Esophagus squamous epithelium (tissue), 5 donors: ENCODE measurements at places on chromosomes 5 and 9. TPM values are rescaled to one million over a fixed set of nuclear protein-coding genes. Genes with fewer than 3 reads are reported as not detected.
A peak's percentile ranks its signal among the peaks of the same experiment; 100 is the strongest.

Gene MAMDC2
- 4.5 TPM for total RNA-seq

Gene AP3B1
- total RNA-seq = 30.7 TPM

Gene FAF2
- 18.5 TPM for total RNA-seq

Gene SPINK13
- not detected for total RNA-seq

Gene DIRAS2
- not detected for total RNA-seq

DNA sequence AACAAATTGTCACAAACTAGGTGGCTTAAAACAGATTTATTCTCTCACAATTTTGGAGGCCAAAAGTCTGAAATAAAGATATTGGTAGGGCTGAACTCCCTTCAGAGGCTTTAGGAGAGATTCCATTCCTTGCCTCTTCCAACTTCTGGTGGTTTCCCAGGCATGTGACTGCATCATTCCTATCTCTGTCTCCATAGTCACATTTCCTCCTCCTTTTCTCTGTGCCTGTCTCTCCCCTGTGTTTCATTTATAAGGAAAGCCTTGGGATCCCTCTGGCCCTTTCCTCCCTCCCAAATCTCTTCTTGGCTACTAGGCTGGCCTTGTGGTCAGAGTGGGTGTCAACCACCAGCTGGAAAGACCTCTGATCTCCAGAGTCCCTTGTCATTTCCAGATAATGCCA is 78.2 kb downstream of the SNX18 start:
- no peak for DNase-seq

- no peak for DNase-seq
These were observed 163.1 kb downstream of the SEC61B start for GRCh38 chr9:99385215-99385614.

DNA sequence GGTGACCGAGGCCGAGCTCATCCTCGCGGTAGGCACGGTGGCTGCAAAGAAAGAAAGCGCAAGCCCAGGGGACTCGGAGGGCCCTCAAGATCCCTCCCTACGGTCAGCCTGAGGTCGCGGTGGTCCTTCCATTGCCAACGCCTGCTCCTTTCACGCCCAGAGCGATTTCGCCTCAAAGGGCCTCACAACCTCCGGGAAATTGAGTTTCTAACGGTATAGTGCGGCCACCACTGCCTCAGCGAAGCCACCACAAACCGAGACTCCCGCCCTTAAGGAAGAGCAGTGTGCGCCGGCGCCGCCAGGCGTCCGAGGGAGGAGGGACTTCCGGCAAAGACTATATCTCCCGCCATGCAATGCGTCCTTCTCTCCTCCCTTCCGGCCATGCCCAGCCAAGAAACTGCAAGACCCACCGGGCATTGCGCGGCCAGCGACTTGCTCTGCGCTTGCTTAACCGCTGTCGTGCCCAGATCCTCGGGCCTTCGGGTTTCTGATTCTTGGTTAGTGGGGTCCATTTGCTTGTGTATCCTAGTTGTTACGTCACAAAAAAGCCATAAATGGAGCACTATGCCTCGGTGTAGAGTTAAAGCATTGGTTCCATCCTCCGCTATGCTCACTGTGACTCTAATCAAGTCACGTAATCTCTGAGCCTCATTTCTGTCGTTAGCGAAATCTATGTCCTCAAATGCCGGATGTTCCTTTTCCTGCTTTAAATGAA is at the start of gene HAUS6:
TSS of gene HAUS6 (minus strand) at position 274 of the 715 bp plus-strand sequence. CDS start at position 21, 253 bp downstream.
- DNase-seq = peak; percentile 86

DNA sequence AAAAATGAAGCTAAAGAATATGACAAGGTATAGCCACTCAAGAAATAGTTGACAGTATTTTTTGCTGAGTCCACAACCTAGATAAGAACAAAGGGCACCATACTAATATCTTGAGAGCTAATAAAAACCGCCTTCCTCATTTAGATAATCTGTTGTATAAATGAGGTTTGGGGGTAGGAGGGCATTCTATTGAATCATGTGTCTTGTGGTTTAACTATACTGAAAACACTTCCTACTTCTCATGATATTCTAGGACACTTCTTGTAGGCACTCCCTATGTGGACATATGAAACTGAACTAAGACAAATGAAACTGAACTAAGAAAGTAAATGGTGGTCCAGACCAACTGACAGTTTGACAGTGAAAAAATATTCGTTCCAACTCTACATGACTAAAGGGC is 1268.5 kb upstream of the C9orf72 start:
- DNase-seq = no peak

DNA sequence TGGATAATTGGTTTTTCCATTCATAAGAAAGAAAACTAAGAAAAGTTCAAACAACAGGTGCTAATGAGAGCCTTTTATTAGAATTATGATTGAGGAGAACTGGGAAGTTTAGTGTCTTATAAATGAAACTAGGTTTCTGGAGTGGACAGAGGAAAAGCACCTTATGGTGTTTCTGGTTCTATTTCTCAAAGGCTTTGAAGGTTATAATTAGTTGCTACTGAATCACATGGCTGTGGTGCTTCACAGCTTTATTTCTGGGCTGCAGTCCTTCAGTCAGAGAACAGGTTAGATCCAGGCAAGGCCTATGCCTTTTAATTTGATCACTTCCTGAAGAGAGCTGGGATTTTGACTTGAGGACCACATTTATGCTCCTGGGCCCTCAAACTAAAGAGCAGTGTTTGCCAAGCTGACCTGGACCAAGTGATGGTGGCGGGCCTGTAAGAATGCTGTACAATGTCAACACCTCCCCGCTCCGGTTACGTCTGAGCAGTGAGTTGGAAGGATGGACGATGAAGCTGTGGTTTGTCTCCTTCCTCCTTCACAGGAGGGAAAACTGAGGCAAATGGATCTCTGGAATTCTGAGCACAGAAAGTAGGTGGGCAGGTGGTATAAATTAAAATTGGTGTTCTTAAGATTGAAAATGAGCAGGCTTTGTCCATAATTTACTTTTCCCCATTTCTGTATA is 56.0 kb downstream of the ZNF462 start:
- DNase-seq = no peak

- DNase-seq = no peak
These were observed 72.5 kb upstream of the RASA1 start for GRCh38 chr5:87195104-87195591.

DNA sequence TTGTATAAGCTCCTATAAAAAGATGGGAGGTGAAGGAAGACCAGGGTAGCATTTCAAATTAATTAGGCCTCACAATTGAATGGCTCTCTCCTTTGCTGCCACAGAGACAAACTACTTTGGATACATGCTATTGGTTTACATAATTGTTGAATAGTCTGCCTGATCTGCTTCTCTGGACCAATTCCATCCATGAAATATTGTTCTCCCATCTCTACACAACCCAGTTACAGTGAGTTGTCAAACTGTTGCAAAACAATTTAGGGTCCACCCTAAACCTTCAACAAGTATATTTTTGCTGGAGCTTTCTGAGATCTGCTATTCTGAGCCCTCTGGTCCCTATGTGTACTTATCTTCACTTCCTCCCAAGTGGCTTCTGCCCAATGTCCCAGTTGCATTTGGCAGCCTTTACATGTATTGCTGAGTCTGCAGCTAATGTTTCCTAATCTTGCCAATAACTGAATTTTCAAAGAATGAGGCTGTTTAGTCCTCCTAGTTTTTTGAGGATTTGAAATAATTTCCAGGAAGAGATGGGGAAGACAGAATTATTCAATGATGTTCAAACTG is 38.9 kb downstream of the AGTPBP1 start:
- no peak for DNase-seq

DNA sequence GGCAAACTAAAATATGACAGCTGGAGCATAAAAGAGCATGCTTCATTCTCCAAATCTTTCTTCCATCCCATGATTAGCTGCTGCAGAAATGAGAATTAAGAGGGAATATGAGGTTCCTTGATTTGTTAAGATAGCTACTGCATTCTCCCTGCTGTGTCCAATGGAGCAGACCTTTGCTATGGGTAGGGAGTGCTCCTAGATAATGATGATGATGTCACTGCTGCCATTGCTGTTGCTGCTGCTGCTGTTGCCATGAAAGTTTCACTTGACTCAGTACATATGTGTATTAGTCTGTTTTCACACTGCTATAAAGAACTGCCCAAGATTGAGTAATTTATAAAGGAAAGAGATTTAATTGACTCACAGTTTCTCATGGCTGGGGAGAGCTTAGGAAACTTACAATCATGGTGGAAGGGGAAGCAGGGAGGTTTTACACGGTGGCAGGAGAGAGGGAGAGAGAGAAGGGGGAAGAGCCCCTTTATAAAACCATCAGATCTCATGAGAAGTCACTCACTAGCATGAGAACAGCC is 128.9 kb downstream of the INSYN2B start:
- DNase-seq = no peak

DNA sequence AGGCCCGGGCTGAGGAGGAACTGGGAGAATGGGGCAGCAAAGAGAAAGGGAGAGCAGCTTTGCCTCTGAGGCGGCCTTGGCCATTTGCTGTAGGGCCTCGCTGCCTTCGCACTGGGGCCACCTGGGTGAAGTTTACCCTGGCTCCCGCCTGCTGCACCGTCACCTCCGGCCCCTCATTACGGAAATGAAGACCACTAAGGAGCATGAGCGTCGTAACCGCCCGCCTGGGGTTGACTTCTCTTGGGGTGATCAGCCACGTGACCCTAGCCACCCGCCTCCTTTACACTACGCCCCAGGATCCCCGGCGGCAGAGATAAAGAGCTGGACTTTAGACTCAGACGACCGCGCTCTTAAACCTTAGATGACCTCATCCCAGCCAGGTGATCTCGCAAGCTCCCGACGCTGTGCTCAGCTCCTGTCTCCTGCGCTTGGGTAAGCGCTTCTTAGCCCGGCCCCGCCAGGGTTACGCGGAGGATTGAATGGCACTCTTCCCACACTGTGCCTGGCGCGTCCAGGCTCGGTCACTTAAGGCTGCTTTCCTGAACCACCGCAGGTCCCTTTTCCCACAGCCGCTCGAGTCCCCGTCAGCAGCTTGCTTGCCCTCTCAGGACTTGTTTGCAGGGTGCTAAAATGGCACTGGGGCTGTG is 107.9 kb upstream of the LARP1 start:
- DNase-seq = no peak

GRCh38 chr5:58491216-58491892 is at the start of gene GAPT:
Gene GAPT, plus strand, starts transcription at chr5:58491435. Its CDS starts 3,102 bp downstream, at chr5:58494537.
- DNase-seq = no peak

GRCh38 chr9:108643731-108644510 is 211.9 kb downstream of the ACTL7B start:
- no peak for DNase-seq

DNA sequence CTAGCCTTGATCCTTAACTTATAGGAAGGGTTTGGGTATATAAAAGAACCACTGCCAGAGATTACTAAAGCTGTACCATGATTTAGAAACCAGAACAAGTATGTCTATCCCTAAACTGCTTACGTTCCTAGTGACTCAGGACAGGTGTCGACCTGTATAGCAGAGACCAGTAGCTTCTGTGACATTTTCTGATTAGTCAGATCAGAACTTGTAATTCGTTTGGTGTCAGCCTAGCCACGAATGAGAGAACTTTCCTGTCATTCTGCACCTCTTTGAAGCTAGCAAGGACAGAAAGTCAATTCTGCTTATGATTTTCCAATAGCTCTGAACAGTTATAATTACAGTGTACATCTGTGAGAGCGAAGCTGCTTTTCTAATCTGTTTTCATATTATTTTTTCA is 39.5 kb downstream of the PRKACG start:
- DNase-seq = no peak

- no peak for DNase-seq
These were observed 28.4 kb downstream of the RFX3 start for GRCh38 chr9:3497401-3497800.

GRCh38 chr5:67166460-67167285 is 29.9 kb downstream of the CD180 start:
- DNase-seq = peak; percentile 21

GRCh38 chr5:163552536-163552935 is 47.1 kb downstream of the MAT2B start:
- DNase-seq = no peak

GRCh38 chr5:80757290-80757689 is 102.5 kb upstream of the DHFR start:
- DNase-seq = no peak

DNA sequence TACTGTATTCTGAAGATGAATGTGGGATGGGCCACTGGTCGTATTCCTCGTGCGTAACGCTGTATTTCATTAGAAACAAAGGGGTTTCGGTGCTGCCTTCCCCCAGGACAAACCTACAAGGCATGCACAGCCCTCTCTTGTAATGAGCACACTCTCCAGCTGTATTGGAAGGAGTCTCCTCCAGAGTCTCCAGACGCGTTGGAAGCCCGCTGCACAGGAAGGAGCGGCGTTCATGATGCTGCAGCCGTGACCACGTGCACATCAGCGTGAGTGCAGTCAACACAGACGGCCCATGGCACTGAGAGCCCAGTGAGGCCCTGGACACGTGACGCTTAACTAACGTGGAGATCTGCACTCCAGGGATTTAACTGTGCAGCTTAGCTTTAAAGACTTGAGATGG is 209.0 kb upstream of the IRX1 start:
- no peak for DNase-seq

GRCh38 chr5:137516251-137516797 is 17.2 kb upstream of the SPOCK1 start:
- no peak for DNase-seq

- no peak for DNase-seq
These were observed 39.5 kb upstream of the EGFL7 start for GRCh38 chr9:136623016-136623841.

DNA sequence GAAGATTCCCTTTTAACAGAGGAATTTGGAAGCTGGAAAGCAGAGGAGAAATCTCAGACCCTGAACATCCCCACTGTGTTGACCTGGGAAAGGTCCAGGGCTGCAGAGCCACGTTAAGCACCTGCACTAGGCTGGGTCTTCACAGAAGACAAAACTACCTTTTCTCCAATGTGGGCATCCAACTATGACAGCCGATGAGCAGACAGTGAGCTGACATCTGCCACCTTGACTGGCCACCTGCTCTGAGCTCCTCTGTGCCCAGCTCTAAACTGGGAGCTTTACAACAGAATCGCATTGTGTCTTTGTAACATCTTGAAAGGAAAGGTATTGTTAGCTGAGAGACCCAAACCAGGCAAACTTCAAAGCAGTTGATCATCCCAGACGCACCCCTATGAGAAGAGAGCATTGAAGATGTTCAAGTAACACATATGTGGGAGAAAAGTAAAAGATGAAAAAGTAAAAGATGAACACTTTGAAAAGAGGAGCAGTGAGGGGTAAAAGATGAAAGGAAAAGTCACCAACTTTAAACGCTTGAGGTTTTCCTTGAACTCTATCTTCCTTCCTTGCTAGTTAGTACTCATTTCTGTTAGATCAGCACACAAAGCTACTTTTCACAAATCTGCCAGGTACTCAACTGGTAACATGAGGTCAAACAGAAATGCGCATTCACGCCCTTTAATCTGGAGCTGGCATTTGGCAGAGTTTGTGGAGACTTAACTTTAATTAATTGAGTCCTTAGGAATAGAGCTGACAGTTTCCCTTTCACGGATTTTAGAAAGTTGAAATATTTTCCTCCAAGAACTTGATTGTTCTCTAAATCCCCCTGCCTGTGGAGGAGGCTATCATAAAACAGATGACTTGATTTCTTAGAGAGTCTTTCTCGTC is 53.2 kb upstream of the CTXN3 start:
- DNase-seq = no peak
